Activated effector memory CD4-positive, alpha-beta T cell treated with anti-CD3 and anti-CD28 coated beads, Interleukin-2, amount 50 U/mL, for 16 hours (primary cell): ENCODE measurements at places on chromosomes 11 and 22.

- no peak for DNase-seq
These were observed 206.0 kb upstream of the CHORDC1 start for GRCh38 chr11:90428836-90429235.

DNA sequence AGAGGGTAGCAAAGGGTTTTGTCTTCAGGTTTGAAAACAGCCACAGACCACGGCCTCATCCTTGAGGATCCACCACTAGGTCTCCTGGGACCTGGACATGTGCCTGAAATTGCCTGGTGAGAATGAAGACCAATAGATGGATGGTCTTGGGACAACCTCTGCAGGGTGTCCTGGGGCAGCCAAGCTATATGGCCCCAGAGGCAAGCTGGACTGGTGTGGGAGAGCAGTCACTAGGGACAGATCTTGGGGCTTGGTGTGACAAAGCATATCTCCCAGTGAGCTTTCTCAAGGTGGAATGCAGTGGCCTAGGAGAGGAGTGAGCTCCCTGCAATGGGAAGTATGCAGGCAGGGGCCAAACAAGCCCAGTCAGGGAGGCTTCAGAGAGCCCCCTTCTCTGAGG is 13.6 kb downstream of the P2RY6 start:
- DNase-seq: peak; percentile 48

DNA sequence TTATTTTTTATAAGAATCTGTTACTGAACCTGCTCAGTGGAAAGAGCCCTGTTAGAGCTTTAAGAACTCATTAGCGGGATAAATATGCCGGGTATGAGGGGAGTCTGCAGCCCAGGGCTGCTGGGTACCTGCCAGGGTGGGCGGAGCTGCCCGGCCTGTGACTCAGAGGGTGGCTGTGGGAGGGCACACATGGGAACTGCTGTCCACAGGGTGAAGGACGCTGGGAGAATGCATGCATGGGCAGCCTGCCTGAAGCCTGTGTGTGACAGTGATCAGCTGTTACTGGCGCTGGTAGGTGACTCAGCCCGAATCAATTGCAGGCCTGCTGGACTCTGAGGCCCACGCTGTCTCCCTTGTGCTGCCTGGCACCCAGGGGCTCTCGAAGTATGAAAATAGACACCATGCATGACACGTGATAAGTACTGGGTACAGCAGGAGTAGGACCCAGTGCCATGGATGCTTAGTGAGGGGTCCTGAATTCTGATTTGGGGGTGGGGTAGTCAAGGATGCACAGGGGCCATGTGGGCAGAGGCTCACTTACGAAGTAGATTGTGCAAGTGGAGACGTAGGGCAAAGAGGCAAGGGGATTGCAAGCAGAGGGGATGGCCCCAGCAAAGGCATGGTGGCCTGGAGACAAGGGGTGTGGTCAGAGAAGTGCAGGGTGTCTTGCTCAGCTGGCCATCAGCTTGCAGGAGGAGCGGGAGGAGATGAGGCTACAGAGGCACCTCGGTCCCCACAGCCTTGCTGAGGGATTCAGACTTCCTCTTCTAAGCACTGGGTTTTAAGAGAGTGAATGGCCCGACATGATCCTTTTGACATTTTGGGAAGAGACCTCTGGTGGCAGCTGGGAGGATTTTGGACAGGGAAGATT is 36.5 kb downstream of the GRIK4 start:
- DNase-seq: no peak

GRCh38 chr22:30344447-30345200 is 12.1 kb downstream of the SF3A1 start:
- DNase-seq: peak; percentile 76
